ENCODE measurements at places on chromosomes 5 and 9.

DNA sequence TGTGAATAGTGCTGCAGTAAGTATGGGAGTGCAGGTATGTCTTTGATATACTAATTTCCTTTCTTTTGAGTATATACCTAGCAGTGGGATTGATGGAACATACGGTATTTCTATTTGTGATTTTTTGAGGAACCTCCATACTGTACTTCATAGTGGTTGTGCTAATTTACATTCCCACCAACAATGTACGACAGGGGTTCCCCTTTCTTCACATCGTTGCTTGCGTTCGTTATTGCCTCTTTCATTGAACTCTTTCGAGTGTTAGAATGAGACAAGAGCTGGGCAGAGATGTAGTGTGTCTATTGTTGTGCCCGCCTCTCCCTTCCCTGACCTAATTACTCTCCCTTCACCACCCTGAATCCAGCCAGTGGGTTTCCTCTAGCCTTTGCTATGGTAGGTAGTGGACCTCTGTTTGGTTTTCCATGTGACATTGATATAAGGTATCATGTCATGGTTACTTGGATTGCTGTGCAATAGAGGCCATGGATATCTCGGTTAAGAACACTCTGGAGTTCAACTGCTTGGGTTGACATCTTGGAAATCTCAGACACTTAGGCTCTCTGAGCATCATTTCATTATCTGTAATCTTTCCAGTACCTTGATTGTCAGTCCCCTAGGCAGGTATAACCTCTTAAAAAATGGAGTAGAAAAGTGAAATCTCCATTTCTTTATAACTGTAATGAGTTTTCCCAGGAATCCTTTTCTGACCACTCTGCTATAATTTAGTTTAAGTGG is 19.5 kb downstream of the AOPEP start:
- no peak for DNase-seq

- DNase-seq: peak; percentile 92
These were observed at the start of gene PRUNE2 for GRCh38 chr9:76905791-76906646. PRUNE2 (minus strand) TSS chr9:76906114; CDS start chr9:76905963, 151 bp downstream.

- no peak for DNase-seq
These were observed 264.3 kb downstream of the ARRDC3 start for GRCh38 chr5:91118796-91119195.

DNA sequence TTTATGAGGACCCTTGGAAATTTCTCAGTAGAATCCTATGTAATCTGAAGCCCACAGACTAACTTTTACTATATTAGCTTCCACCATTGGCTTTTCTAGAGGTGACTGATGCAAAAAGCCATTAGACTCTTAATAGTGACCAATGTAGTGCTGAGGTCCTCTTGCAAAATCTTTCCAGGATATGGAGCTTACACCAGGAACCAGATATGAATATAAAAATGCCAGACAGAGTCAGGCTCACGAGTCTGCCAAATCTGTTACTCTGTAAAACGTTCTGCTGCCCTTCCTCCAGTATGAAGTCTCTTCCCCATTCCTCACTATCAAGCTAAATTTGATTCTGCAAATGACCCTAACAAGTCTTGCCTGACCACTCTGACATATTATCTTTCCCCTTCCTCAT is 73.4 kb upstream of the C6 start:
- DNase-seq: no peak

DNA sequence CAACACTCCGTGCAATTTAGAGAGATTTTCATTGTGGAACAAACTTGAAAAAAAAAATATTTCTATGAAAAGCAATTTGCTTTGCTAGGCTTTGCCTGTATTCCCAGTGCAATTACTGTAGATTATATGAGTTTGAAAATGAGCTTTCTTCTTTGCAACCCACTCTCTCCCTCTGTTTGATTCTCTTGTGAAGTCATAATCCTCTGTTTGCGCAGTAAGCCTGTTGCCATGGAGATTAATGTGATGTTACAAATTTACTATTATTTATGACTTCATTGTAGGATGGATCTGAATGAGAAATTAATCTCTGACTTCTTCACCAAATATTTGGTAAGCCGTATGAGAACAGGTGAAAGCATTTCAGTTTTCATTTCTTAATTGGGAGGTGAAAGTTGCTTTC is 320.3 kb downstream of the SPATA31D1 start:
- DNase-seq: no peak

- no peak for DNase-seq
These were observed 97.8 kb upstream of the TYRP1 start for GRCh38 chr9:12595400-12595799.

DNA sequence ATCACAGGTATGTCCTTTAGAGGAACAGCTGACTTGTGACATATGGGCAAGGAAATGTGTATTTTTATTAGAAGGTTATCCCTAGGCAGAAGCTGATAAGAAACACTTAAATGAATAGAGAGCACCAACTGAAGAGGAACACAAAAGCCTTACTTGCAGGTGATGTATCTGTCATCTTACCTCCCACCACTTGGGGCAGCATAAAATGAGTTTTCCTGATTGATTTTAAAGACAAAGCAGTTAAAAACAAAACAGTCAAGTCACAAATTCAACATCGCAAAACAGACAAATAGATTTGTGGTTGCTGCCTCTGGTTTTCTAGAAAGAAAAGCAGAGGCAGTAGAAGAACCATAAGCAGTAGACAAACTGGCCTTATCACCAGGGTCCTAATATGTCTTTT is 302.4 kb upstream of the ZNF462 start:
- DNase-seq: no peak

DNA sequence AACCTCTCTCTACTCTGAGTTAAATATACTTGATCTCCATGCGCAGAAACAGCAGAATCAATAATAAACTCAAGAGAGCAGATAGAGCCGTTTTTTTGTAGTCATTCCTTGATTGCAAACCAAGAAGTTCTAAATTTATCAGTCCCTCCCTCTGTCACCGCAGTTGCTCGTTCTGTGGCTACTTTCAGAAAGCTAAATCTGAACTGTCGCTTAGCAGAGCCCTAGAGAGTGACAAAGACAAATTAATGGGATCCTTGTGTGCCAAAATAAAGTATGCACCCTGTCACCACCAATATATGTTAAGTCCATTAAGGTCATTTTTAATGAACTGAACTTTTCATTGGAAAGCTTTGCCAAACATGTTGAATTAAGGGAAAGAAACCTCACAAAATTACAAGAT is 218.3 kb downstream of the ADAMTSL1 start:
- no peak for DNase-seq

DNA sequence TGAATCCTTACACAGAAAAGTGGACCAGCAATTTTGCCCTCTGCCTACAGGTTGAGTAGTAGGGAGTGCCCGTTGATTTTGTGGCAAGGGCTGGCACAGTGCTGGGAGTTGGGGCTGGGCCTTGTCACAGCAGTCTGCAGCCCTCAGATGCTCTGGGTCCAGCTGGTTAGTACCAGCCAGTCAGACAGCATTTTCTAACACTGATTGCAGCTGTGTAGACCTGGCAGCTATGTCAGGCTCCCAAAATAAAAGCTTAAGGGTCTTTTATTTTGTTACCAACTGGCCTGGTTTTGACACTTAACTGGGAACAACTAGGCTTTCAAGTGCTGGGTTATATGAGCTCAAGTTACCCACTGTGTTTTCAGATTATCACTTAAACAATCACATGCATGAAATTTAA is 57.7 kb downstream of the MAT2B start:
- no peak for DNase-seq

- no peak for DNase-seq
These were observed 131.5 kb upstream of the PANK3 start for GRCh38 chr5:168710706-168711105.

GRCh38 chr5:82540301-82540700 is 262.1 kb upstream of the RPS23 start:
- DNase-seq: no peak

DNA sequence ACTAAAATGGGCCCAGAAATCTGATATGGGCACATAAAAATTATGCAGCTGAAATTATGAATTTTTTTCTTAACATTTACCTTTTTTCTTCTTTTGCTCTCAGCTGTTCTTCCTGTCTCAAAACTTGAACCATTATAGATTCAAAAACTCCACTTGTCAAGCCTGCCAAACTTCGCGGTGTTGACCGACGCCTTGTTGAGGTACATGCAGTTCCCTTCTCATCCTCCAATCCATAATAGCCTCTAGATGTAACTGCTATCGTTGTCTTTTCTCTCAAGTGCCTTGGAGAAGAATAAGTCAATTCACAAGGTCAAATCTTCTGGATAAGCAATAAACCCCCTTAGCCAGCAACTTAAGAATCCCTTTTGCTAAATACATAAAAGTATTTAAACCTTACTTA is 27.2 kb downstream of the RANBP6 start:
- no peak for DNase-seq

DNA sequence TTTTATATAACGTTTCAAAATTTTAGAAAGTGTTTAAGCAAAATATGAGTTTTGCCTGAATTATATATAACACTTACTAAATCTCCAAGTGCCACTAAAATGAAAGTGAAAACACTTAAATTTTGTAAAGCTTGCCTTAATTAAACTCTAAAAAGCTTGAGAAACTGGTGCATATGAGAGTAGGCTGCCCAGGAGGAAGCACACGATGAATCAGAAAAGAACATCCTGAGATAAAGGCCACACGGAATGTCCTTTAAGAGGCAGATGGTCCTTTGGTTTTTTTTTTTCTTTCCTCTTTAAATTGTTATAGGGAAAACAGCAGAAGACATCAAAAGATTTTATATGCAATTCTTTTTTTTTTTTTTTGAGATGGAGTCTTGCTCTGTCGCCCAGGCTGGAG is 60.3 kb downstream of the HABP4 start:
- no peak for DNase-seq

GRCh38 chr9:129344641-129345495 is 166.8 kb upstream of the IER5L start:
- no peak for DNase-seq

- DNase-seq: no peak
These were observed 59.2 kb downstream of the GADD45G start for GRCh38 chr9:89664010-89664409.

DNA sequence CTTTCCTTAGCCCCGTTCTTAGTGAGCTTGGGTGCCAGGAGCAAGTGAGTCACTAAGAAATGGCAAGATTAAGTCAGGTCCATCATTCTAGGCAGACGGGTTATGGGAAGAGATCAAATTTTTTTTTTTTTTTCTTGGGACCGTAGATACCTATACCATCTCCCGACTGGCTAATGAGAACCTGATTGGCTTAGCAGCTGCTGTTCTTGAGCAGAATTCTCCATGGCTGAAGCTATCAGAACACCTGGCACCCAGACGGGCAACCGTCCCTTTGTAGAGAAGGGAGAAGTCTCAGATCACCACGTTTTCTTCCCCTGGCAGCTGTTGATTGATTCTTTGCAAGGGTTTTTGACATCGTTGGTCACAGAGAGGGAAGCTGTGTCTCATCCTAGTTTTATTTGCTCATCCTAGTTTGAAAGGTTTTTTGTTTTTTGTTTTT is 78.6 kb downstream of the AOPEP start:
- DNase-seq: no peak

DNA sequence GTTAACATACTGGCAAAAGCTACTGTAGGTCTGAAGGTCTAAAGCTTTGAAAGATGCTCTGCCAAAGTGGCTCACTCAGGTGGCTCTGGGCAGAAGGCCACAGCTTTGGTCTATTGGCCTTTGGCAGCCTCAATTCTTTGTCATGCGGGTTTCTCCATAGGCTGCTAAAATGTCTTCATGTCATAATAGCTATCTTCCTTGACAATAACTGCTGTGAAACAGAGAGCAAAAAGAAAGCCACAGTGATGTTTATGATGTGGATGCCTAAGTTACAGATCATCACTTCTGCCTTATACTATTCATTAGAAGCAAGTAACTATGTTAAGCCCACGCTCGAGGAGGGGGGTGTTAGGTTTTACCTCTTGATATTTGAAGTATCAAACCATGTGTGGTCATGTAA is 906.1 kb upstream of the CDH9 start:
- DNase-seq: no peak

- peak; percentile 64 for DNase-seq
These were observed 6.1 kb downstream of the BASP1 start for GRCh38 chr5:17223367-17224185.

GRCh38 chr9:26471261-26471660 is 421.3 kb downstream of the CAAP1 start:
- DNase-seq: no peak

DNA sequence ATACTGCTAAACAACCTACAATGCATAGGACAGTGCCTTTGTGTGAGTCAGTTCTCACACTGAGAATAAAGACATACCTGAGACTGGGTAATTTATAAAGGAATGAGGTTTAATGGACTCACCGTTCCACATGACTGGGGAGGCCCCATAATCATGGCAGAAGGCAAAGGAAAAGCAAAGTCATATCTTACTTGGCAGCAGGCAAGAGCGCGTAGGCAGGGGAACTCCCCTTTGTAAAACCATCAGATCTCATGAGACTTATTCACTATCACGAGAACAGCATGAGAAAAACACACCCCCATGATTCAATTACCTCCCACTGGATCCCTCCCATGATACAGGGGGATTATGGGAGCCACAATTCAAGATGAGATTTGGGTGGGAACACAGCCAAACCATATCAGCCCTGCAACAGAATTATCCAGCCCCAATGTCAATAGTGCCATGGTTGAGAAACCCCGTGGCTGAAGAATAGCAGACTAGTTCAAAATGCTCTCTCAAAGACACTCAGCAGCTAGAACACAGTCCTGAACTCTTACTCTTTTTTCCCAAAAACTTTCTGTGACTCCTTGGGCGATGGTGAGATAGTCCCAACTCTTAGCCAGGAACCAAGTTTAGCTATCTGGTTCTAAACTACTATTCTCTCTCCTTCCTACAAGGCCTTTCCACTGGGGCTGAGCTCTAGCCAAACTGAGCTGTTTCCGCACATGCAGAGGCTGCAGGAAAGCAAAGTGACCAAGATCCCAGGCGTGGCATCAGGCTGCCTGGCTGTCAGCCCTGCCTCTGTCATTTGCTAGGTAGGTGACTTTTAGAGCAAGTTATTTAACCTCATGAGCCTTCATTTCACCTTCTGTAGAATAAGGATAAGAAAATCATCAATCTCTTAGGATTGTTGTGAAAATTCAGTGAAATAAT is 21.7 kb downstream of the FAT2 start:
- DNase-seq: no peak

GRCh38 chr5:111574311-111574710 is 62.0 kb upstream of the STARD4 start:
- DNase-seq: no peak

GRCh38 chr5:133612249-133612860 is at the start of gene FSTL4:
FSTL4 (minus strand) TSS chr5:133612541.
- peak; percentile 82 for DNase-seq

DNA sequence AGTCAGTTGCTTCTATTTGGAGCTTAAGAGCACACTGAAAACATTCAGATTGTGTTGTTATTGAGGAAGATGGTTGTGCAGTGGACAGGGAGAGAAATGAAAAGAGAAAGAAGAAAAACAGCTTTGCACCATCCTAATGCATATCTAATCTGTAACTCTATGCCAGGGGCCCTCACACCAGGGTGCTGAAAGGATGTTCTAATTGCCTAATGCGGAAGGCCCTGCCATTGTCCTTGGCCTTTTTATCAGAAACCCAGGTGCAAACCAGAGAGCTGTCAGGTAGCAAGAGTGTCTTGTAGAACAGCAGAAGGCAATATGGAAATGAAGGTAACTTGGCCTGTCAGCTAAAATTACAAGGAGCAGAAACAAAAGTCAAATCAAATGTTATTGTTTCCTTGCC is 384.5 kb upstream of the PIK3R1 start:
- DNase-seq: peak; percentile 11

- no peak for DNase-seq
These were observed 6.7 kb upstream of the NSMF start for GRCh38 chr9:137465720-137466388.

- no peak for DNase-seq
These were observed 259.4 kb downstream of the CDH18 start for GRCh38 chr5:19728571-19728970.

Data from neural progenitor cell (in vitro differentiated cells).